ENCODE measurements at places on chromosomes 11 and 22.

GRCh38 chr11:20363500-20364340 lies at the start of gene HTATIP2:
Gene HTATIP2, plus strand, starts transcription at chr11:20363714. Its CDS starts 524 bp downstream, at chr11:20364238.
- DNase-seq: peak; percentile 65

GRCh38 chr11:126523441-126524205 lies 168.1 kb downstream of the ST3GAL4 start:
- DNase-seq: no peak

DNA sequence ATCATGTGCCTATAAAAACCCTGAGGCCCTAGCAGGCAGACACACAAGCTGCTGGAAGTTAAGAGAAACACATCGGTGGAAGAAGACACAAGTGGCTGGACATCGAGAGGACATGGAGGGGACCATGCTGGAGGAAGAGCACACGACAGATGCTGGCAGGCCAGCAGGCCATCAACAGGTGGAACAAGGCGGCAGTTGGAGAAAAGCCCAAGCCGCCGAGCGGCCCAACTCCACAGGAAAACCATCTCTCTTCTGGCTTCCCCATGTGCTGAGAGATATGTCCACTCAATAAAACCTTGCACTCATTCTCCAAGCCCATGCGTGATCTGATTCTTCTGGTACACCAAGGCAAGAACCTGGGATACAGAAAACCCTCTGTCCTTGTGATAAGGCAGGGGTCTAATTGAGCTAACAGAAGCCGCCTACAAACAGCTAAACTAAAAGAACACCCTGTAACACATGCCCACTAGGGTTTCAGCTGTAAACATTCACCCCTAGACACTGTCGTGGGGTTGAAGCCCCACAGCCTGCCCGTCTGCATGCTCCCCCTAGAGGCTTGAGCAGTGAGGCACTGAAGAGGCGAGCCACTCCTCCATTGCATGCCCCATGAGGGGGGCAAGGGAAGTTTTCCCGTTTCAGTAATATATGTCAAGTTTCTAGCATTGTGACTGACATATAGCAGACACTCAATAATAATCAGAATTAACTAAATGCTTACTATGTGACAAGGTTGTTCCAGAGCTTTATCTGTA lies 39.0 kb upstream of the MMP20 start:
- no peak for DNase-seq

DNA sequence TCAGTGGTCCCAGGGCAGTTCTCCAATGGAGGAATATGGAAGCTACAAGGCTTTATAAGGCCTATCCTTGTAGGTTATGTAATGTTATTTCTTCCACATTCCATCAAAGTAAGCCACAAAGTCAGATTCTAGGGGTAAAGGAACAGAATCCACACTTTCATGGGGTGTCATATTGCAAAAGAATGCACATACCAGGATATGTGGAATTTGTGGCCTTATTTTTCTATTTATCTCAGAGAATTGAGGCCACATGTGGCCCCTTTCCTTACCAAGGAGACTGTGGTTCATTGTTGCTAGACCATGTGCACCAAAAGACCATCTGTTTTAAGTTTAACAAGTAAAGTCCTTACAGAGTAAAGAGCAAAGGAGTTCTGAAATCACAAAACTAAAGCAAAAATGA lies 12.9 kb downstream of the LRRC4C start:
- no peak for DNase-seq

- DNase-seq: no peak
These were observed 4.9 kb upstream of the SCN3B start for GRCh38 chr11:123659311-123659710.

GRCh38 chr11:126114486-126115126 lies 51.9 kb upstream of the CDON start:
- no peak for DNase-seq

- DNase-seq: no peak
These were observed 2.0 kb upstream of the ASCL2 start for GRCh38 chr11:2272228-2272945.
